ENCODE measurements at places on chromosomes 11 and 22.

DNA sequence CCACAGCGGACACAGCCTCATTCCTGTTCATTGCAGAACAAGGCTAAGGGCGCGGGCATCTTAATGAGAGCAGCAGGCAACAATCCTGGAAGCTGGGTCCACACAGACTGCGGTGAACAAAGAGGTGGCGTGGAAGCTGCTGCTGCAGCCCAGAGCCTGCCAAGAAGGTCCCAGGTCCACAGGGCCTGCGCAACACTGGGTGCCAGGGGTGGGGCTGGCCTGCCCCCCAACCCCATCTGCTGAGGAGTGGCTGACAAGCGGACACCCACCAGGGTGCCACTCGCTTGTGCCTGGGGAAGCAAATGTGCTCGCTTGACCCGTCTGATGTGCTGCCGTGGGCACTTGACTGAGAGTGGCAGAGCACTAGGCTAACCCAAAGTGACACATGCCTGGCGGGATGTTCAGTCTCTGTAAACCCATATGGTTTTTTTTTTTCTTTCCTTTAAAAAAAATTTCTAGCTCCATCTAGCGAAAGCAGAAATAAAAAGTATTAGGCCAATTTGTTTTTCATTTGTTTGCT is 83.2 kb upstream of the PITPNB start:
- no peak for DNase-seq

GRCh38 chr11:21630934-21631478 is 561.9 kb upstream of the ANO5 start:
- DNase-seq = no peak

DNA sequence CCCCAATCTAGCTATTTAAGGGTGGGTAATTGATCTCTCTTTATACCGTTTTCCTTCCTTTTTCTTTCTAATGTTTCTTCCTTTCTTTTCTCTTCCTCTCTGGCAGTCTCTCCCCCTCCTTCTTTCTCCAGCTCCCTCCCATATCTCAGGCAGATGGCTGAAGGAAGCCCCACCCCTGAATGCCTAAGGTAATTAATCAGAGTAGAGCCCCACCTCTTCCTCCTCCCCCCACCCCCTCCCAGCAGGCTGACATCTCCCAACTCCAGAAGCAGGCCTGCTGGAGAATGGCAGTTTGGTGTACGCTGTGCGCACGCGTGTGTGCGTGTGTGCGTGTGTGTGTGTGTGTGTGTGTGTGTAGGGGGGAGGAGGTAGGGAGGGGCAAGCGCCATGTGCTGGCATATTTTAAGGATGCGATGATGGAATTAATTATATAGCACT is 122.6 kb downstream of the APOL5 start:
- DNase-seq = peak; percentile 10

- DNase-seq = peak; percentile 81
Measured at GRCh38 chr11:326842-327580, 6.4 kb upstream of the IFITM3 start.

GRCh38 chr11:95138448-95138847 is 48.8 kb downstream of the ENDOD1 start:
- DNase-seq = no peak

- DNase-seq = no peak
Measured at GRCh38 chr22:31734512-31734911, 15.4 kb downstream of the PRR14L start.

DNA sequence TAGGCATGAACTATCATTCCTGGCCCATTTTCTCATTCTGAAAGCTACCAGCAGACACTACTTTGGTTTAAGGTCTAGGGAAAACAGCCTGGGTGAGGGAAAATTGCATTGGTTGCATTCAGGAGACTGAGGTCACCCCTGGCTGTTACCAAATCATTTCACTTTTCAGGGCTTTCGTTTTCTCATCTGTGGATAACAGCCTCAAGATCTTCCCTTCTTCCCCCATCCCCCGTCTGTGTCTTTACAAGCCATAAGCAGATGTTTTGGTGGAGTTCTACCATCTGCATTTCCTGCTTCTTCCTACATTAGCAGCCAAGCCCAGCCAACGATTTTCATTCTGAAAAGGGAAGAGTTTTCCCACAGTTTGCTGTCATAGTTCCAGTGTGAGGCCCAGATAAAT is 130.4 kb downstream of the HIPK3 start:
- DNase-seq = no peak

- DNase-seq = no peak
Measured at GRCh38 chr22:37001826-37002225, 17.4 kb downstream of the TST start.

- DNase-seq = peak; percentile 77
Measured at GRCh38 chr22:22422629-22423112, 85.9 kb downstream of the ZNF280B start.

DNA sequence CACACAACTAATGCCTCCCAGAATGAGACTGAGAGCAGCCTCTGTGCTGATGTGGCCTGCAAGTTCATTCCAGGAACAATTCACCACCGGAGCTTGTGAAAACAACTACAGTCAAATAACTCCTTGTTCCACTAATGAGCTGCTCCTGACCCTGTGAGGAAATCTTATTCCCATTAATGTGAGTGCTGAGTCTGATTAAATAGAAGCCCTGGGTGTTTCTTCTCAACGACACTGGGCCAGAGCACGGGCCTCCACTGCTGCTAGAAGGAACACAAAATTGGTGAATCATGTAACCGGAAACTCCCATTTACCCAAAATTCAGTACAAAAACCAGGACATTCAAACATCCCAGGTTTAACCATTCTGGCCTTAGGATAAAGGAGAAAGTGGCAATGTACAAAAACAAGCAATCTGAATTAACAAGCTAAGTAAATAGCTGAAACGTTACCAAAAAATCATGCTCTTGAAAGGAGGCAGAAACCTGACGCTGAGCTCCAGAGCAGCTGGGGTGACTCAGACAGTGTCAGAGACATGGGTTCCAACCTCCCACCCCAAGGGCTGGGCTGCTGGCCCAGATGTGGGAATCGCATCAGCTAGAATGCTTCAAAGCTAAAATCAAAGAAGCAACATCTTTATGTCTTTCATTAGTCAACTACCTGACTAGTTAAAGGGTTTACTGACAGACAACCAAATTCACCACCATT is 26.7 kb downstream of the SERGEF start:
- no peak for DNase-seq

- DNase-seq = no peak
Measured at GRCh38 chr11:65559951-65560537, 1.9 kb upstream of the LTBP3 start.

DNA sequence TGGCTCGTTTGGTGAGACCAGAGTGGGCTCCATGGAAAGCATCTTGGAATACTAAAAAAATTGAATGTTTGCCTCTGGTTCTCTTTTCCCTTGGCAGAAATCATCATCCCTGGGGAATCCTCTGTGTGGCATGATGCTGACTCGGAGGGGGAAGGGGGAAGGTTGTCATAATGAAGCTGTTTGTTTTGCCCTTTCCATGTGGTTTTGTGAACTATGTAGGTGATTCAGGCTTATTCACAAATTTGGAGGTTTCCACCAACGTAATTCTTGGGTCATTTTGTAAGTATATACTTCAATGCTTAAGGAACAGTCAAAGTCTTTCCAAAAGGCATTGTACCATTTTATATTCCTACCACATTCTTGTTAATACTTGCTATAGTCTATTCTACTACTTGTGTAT is 754.0 kb upstream of the FAT3 start:
- DNase-seq = no peak

GRCh38 chr11:1832920-1833295 is 1.9 kb upstream of the SYT8 start:
- DNase-seq = no peak

GRCh38 chr11:121665206-121665838 is 212.6 kb upstream of the SORL1-AS1 start:
- no peak for DNase-seq

DNA sequence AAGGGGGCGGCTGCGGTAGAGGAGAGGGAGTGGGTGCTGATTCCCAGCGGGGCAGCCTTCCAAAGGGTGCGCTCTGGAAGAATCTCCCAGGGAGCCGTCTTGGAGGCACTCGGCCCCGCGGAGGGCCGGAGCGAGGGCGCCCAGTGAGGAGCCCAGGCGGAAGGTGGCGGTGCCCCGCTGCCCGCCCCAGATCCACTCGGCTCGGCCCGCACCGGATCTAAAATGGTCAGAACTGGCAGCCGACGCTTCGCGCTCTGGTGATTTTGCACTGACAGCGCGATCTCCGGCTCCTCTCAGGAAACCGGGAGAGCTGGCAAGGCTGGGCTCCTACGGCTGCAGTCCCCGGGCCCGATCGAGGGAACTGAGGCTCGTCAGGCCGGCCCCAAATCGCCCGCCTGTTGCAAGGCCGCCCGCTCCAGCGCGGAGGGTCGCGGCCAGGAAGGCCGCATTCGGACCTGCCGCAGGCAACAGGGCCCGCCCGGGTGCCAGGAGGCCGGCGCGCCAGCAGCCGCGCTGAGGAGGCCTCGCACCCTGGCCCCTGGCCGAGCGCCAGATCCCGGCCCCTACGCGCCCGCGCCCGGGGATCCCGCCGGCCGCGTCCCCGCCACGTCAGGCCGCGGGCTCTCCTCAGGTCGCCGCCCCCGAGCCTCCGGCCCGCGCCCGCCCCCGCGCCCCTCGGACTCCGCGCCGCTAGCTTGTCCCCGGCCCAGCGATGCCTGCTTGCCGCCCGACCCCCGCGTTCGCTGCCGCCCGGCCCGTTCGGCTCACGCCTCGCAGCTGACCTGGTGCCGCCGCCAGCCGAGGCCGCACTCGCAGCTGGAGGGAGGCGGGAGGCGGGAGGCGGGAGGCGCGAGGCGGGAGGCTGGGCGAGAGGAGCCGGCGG is at the start of gene KLHL22:
KLHL22 (minus strand) TSS at position 818 of the 883 bp plus-strand sequence. CDS start 6,584 bp downstream, outside the sequence.
- DNase-seq = peak; percentile 41

DNA sequence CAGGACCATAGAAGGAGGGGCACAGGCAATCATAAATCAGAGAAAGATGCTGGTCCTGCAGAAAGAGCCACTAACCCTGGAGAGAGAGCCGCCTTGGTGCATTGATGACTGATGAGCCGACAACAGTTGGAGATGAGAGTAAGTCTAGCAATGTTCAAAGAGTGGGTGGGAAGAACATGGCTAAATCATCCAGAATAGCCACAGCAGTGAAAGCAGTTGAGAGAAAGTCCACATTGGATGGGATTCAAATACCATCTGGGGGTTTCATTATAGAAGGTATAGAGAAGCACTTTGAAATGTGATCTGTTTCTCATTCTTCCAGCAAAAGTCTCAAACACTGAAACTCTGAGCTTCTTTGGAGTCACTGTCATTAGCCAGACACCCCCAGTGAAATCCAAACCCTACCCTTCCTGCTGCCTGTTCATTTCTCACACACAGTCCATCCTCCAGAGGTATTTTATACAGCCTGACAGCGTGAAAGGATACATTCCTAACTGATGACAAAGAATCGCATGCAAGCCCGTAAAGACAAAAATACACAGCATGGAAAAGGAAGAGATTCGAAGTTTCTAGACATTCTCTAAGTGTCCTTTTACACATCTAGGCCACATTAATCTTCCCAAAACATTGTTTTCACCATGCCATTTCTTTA is 303.1 kb upstream of the MPPED2 start:
- no peak for DNase-seq

- DNase-seq = no peak
Measured at GRCh38 chr11:128330203-128330602, 257.2 kb downstream of the ETS1 start.

DNA sequence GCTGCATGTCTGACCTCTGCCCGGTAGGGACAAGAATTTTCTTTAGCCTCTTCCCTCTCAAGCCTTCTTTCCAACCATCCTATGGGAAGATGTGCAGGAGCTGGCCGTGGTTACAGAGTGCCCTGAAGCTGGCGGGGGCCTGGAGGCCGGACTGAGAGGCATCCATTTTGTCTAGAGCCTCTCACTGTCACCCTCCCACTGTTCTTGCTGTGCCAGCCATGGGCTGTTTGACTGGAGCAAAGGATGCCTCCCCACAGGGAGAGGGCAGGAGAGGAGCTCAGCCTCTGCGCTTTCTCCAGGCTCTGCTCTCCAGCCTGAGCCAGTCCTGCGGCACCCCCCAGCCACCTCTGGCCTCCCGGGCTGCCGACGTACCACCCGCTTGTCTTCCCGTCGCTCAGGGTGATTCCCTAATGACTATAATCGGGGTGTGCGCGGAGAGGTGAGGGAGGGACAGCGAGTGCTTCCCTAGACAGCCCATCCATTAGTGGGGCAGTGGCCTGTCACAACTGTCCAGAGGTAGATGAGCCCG is 123.8 kb downstream of the NECTIN1 start:
- no peak for DNase-seq

- DNase-seq = no peak
Measured at GRCh38 chr11:96794152-96794551, 404.3 kb downstream of the JRKL start.

DNA sequence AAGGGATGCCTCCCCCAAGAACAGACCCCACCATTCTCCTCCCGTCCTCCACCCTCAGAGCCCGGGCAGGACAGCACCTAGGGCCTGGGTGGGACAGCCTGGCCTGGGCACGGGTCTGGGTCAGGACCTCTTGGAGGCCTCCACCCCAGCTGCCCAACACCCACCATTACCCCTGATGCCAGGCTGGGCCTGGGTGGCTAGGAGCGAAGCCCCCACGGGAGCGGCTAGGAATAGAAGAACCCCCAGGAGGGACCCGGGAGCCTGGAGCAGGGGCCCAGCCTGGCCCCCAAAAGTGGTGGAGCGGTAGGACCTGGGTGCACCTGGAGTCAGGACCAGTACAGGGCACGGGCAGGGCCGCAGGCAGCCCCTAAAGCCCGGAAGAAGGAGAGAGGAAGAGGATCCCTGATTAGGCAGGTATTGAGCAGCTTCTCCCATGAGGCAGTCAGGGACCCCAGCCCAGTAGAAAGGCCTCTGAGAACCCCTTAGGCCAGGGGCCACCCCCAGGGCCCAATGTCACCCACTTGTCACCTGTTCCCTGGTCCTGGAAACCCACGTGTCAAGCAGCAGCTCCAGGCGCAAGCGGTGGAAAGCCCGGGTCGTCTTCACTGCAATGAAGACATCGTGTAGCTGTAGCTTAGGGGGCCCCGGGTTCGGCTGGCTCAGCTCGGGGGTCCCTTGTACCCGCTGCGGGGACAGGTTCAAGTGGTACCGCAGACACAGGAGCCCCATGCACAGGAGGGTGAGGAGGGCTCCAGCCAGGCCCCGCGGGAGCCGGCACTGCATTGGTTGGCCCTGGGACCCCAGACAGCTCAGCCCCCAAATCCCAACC is 575 bp downstream of the MFNG start:
- peak; percentile 36 for DNase-seq

GRCh38 chr11:116339306-116340098 is 433.3 kb downstream of the BUD13 start:
- no peak for DNase-seq

GRCh38 chr22:44982445-44982844 is 27.4 kb downstream of the PHF21B start:
- DNase-seq = no peak

DNA sequence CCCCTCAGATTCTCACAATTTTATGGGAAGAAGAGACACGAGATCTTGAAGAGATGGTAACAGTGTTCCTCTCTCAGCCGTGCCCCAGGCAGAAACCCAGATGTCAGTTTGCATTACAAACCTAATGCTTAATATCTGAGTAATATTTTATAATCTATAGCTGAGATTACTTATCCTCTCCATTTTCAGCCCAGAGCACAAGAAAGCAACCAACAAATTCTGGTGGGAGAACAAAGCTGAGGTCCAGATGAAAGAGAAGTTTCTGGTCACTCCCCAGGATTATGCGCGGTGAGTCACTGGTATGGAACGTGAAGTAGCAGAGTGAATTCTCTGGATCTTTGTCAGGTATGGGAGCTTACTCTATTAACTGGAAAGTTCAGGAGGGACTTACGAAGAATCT is 884 bp downstream of the CENATAC start:
- no peak for DNase-seq

GRCh38 chr11:93491973-93492372 is 51.2 kb downstream of the SMCO4 start:
- DNase-seq = no peak

- no peak for DNase-seq
Measured at GRCh38 chr22:39917776-39918495, 17.1 kb downstream of the GRAP2 start.
